NCI-H1048 (cell line): ENCODE measurements at places on chromosomes 3 and 15.

- DNase-seq, result no peak
Observed at GRCh38 chr15:36313021-36313420, 266.4 kb upstream of the CDIN1 start.

DNA sequence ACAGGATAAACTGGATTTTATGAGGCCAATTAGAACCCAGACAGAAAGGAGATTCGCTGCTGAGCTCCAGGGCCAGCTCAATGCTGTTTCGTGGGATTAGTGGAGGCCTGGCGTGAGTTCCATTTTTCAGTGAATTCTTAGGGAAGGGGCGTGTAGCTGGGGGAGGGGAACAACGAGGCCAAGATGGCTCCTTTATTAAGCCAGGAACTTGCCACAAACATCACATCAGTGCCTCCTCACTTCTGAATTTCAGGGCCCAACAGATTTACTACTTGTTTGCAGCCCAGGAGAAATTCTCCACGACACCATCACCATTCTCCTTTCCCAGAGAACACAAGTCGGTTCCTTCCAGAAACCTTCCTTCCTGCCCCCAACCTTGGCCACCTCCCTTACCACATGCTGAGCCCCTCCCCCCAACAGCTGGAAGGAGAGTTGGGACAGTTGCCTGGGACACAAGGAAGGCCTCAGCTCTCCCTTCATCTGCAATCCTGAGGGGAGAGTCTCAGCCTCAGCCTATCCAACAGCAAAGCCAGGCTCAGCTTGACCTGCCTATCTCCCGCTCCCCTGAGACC, 5.8 kb downstream of the IGDCC4 start:
- no peak for DNase-seq

- no peak for DNase-seq
Observed at GRCh38 chr3:125256675-125257074, 44.1 kb upstream of the SLC12A8 start.

DNA sequence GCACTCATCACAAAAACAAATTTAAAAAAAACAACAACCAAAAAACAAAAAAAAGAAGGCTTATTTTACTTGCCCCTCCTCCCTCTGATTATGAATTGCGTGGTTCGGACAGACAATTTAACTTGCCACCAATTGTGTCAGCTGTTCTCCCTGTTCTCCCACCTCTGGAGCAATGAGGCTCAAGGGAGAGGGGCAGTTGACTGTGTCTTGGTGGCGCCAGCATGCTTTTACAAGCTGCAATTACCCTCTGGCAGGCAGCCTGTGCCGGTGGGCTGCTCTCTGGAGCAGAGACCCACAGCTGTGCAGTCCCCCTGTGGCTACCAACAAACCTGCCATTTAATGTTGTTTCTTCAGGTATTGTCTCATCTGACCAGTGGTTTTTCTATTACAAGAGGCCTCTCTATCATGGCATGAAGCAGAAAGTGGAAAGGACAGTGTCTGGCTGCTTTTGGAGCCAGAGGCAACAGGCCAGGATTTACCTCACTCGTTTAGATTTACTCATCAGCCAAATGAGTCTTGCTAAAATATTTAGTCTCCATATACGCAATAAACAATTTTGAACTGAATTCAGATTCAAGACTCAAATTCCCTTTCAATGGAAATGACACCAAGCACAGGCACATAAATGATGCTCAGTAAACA, 192.0 kb upstream of the TPRG1 start:
- no peak for DNase-seq

DNA sequence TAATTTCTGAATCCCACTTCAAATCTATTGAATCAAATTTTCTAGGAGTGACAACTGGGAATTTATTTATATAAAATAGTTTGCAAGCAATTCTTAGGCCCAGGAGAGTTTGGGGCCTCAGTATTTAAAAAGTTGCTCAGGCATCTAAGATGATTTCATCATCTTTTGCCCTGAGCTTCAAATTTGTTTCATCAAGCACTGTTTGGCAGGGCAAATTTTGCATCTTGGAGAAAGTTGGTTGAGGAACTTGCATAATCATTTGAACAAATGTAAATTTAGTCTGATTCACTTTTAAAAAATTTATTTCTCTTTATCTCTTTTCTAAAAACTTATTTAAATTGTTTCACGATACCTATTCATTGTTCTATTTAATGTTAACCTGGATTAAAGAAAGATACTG, 702.8 kb downstream of the SI start:
- DNase-seq, result no peak

- no peak for DNase-seq
Observed at GRCh38 chr3:61724183-61724582, 162.8 kb downstream of the PTPRG start.
